ENCODE measurements at places on chromosomes 4 and X. TPM values are rescaled to one million over a fixed set of nuclear protein-coding genes. Genes with fewer than 3 reads are reported as not detected.

GRCh38 chr4:185915271-185915670 is 103.3 kb upstream of the SORBS2 start:
- DNase-seq = no peak

DNA sequence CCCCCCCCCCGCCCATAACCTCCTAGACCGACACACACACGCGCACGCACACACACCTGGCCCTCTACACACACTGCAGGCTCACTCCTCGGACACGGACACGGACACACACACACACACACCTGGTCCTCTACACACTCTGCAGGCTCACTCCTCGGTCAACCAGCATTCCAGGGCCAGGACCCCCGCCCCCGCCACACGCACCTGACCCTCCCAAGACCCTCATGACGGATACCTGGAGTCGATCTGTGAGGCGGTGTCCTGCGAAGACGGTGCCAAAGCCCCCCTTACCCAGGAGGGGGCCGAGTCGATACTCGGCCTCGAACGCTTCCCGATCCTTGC is 552 bp downstream of the PIM2 start:
- DNase-seq = no peak

DNA sequence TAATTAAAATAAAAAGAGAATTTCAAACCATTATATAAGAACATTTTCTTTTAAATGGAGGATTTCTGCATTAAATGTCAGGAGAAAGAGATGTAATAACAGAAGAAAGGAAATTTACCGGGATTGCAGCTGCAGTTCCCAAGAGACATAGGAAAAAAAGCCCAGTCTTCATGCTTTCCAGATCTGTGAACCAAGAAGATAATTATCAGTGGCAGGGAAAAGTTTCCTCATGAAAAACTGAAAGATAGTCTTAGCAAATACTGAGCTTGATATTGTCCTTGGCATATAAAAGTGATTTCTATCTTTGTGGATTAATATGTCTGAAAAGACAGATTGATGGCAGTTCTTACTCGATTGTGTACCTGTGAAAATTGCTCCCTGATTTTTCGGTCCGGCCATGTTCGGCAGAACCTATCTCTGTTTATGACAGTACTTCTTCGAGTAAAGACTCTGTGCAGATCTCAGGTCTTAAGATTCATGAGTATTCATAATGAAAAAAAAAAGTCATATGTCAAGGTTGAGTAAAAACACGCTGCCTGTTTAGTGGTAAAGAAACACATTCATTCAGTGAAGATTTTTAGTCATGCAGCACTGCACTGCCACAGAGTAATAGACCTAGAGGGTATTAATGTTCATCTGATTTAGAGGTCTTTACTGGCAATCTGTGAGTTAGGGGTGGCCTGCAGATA is 29.6 kb downstream of the SPARCL1 start:
- no peak for DNase-seq

- DNase-seq = no peak
Observed at GRCh38 chr4:123412091-123412505, 15.5 kb downstream of the SPRY1 start.

DNA sequence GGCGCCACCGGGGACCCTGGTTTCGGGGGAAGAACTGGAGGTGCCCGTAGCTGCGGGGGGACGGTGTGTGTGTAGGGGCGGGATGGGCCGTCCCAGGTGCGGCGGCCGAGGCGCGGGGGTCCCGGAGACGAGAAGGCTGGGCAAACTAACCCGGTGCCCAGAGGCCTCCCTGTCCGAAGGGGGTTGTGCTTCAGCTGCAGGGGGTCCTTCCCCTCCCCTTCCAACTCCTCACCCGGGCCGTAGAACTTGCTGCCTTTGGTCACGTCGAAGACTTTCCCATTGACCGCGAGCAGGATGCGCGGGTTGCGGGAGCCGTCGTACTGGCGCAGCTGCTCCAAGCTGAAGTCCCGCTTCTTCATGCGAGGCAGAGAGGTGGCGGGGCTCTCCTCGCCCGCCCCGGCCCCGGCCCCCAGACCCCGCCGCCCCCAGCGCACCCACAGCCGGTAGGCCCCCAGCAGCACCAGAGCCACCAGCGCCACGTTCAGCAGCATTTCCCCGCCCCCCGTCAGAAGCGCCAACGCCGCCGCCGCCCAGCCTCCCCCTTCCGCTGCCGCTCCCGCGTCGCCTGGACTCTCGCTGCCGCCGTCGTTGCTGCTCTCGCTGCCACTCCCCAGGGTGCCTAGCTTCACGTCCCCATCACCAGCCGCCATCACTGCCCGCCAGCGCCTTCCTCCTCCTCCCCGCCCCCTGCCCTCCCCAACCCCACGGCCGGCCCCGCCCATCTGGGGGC is at the start of gene PGRMC2:
Gene PGRMC2 (minus strand): TSS at position 673 of the 730 bp plus-strand sequence. CDS start 23 bp downstream, at position 650.
- DNase-seq = no peak

DNA sequence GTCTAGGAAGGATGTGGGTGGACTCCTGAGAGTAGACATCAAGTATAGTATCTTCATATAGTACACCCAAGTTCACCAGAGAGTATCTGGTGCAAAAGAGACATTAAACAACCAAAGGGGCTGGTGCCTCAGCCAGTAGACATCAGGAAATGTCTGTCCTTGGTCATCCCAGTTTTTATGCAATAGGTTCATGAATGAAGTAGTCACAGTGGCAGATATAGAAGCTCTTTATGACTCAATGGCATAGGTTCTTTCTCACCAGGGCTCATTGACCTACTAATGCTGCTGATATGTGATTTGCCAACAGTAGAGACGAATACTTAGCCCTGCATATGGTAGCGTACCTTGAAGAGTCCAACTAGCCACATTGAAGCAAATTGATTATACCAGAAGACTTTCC is 45.0 kb upstream of the CCDC149 start:
- no peak for DNase-seq

DNA sequence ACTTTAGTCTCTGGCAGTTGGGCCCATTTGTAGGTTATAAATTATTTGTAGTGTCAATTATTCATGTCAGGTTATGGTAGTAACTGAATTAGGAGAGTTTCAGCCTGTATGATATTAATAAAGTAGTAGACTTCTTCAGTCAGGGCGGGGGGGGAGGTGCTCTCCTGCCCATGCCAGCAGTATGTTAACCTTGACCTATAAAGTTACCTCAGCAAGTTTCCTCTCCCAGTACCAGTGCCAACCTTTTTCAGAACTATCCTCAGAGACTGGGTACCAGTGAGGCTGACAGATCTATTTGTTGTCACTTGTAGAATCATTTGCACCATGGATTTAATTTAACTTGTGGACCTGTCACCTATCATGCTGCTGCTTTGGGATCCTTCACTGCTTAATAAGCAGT is 88.0 kb downstream of the PRRG1 start:
- DNase-seq = no peak

Gene AP1S2
- 69.0 TPM for total RNA-seq

DNA sequence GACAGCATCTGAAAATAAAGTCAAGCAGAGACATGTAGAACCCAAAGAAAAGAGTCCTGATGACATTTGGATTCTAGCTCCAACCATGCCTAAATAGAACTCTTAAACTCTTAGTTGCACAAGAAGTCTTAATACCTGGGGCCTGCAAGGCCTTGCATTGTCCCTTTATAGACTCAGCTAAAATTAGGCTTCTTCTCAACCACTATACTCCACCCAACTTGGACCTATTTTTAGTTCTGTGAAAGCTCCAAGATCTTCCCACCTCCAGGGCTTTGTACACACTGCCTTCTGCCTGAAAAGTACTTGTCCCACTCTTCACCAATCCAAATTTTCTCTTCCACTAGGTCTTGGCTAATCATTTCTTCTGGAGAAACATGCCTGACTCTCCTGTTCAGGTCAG is 36.5 kb downstream of the PLK4 start:
- DNase-seq = no peak

Gene EPGN
- 1.9 TPM for total RNA-seq

Gene MMRN1
- total RNA-seq = not detected

All from epithelial cell of proximal tubule (primary cell).